ENCODE measurements at places on chromosomes 6 and 20. TPM values are rescaled to one million over a fixed set of nuclear protein-coding genes. Genes with fewer than 3 reads are reported as not detected.

Gene CTCFL
- total RNA-seq = not detected

Gene TPBG
- total RNA-seq = 31.3 TPM

Gene LYRM4
- 34.4 TPM for total RNA-seq

GRCh38 chr6:26501482-26501986, 1.4 kb downstream of the BTN1A1 start:
- no peak for DNase-seq

DNA sequence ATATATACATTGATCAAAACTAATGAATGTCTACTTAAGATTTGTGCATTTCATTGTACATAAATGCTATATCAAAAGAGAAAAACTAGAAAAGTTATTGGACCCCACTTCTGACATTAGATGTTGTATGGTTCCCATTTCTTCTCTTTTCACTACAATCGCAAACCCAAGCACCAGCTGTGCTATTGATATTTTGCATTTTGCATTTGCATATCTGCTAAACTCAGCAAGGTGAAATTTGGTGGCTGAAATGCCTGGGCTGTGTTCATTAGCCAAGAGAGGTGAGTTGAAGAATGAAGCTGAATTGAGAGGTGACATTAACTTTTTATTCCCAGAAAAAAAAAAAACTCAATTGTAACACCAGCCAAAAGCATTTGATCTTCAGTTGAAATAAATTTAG, 232.1 kb upstream of the TENT5A start:
- no peak for DNase-seq

- no peak for DNase-seq
Observed at GRCh38 chr20:58466729-58467571, 48.2 kb downstream of the APCDD1L start.

DNA sequence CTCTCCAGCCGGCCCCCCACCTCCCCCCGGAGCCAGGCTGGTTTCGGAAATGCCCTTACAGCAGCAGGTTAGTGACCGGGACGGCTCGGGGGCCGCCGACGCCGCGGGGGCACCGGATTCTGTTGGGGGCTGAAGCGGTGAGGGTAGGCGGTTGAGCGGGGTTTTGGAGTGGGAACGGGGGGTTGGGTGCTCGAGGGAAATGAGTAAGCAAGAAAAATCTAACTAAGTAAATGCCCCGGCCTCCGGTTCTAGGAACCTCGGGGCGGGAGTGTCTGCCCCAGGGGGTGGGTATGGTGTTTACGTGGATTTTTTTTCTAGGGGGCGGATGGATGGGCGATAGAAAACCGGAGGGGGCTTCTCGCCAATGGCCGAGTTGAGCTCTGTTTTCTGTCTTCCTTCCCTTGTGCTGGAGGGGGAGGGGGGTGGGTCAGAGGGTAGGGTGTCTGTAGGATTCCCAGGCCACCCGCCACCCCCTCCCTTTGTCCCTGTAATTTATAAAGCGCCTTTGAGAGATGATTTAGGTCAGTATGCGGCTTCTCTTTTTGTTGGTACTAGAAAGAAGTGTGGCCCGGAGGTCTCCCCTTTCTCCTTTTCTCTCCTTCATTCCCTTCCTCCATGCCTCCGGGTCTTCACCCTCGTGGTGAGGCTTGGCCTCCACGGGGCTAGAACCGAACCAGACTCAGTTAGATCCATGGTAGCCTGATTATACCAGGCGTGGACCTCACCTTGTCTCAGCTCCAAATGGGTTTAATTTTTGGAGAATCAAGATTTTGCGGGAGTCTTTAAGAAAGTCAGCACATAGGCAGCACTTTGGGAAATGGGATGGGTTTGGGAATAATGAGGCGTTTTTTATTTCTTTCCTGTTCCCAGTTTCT, 2.3 kb downstream of the E2F3 start:
- no peak for DNase-seq

GRCh38 chr6:18527836-18528743, 140.9 kb downstream of the RNF144B start:
- no peak for DNase-seq

- DNase-seq = no peak
Observed at GRCh38 chr6:128759901-128760300, 123.0 kb upstream of the LAMA2 start.

Data from progenitor cell of endocrine pancreas (in vitro differentiated cells).